NCI-H748 treated with DMSO at 0.1 percent for 48 hours (cell line): ENCODE measurements at places on chromosomes 1 and 21.

- peak; percentile 26 for DNase-seq
Observed at GRCh38 chr1:233440951-233441401, 113.5 kb downstream of the MAP3K21 start.

DNA sequence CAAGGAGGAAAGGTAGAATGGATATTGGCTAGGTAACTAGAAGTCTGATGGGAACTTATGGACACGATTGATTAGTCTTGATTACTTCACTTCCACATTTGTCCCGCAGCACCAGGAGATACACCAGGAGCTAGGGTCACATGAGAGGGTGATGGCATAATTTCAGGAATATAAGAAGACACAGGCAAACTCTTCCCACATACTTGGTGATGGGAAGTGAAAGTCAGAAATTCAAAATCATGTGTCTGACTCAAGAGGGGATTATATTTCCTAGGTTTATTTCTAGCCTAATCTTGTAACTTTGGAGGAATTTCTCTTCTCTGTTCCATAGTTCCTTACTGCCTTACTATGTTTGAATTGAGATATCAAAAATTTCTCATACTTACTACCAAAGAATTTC lies 185.0 kb downstream of the PBX1 start:
- DNase-seq = no peak

DNA sequence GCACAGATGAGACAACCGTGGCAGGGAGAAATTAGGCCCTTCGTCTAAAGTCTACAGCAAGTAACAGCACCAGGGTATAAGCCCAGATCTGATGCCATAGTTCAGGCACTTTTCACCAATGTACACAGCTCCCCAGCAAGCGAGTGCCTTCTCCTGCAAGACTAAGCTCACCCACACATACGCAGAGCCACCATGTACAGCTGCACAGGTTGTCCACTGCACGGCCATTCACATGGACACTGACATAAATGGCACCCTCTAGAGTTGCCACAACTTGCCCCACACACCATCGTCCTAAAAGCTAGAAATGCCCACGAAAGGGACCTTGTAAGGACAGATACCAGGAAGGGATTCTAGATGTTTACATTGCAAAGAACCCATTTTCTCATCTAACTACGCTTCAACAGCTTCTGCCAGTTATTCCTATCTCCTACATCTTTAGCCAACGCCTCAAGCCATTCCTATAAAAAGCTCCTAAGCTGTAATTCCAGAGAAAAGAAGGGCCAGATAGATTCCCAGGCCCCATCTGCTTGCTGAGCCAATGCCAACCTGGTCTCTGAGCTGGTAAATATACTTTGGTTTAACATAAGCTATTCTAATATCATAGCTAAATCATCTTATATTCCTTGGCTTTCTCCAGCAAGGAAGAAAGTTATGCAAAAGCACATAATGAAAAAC lies 174.0 kb upstream of the KAZN start:
- DNase-seq = no peak

DNA sequence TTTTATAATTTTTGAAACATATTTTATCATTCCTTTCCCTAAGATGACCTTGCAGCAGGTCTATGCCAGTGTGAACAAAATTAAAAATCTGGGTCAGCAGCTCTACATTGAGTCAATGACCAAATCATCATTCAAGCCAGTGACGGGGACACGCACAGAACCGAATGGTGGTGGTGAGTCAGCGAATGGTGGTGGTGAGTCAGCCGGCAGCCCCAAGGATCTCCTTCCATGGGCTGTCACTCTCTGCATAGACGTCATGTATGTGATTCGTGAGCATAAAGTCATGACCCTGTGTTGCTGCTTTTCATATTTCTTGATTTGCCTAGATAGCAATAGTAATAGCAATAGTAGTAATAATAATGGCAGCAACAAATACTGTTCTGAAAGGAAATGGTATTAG lies 26.3 kb downstream of the PER3 start:
- no peak for DNase-seq

- DNase-seq = peak; percentile 49
Observed at GRCh38 chr21:44337941-44338895, 972 bp downstream of the CFAP410 start.
